C1 segment of cervical spinal cord (tissue), 14 donors: ENCODE measurements at places on chromosomes 6 and 20.

GRCh38 chr6:30743099-30744053 is 889 bp upstream of the FLOT1 start:
- DNase-seq = no peak

DNA sequence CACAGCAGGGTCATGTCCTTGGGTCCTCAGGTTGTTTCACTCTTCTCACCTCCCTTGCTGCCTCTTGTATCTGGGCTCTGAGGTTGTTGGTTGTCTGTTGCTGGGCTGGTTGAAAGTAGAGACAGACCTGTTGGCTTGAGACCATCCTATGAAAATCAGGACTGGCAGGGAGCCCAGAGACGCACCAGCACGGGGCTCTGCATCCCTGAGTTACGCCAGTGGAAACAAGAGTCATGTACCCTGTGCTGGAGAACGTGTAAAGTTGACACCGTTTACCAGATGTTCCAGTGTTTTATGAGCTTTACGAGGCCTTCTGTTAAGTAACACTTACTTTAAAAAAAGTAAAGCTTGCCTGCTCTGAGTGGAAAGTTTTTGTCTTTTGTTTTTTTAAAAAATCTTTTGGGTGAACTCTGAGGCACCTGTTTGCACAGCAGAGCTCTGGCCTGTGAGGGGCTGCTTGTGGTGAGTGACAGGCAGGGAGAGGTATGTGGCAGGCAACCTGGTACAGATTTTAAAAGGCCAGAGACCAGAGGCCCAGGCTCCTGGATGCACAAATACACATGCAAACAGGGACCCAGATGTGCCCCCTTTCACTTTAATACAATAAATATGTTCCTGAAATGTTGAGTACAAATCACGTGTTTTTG is 260.0 kb upstream of the SUPT3H start:
- DNase-seq = no peak

DNA sequence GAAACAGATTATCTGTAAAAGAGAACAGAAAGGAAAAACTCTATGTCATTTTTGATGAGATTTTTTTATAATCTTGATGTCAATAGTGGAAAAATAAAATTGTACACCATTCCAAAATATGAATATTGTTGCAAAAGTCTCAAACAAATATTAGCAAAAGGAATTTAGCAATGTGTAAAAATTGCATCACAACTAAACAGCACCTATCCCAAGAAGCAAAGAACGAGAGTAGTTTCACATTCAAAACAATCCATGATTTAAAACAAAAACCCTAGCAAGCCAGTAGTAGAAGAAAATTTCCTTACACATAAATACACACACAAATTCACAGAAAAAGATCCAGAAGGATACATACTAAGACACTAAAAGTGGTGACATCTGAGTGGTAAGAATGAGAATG is 38.4 kb downstream of the LCA5 start:
- no peak for DNase-seq

GRCh38 chr20:3970016-3970415 is 45.3 kb downstream of the RNF24 start:
- DNase-seq = no peak

- DNase-seq = peak; percentile 40
These were observed 934 bp upstream of the CST9 start for GRCh38 chr20:23606652-23607049.

- no peak for DNase-seq
These were observed 84.6 kb downstream of the PHACTR1 start for GRCh38 chr6:12801141-12801540.

- DNase-seq = no peak
These were observed 10.2 kb downstream of the MYO6 start for GRCh38 chr6:75759207-75759606.

- no peak for DNase-seq
These were observed 502.3 kb upstream of the IMPG1 start for GRCh38 chr6:76574746-76575145.

GRCh38 chr20:37328149-37328945 is 17.6 kb upstream of the SRC start:
- no peak for DNase-seq

DNA sequence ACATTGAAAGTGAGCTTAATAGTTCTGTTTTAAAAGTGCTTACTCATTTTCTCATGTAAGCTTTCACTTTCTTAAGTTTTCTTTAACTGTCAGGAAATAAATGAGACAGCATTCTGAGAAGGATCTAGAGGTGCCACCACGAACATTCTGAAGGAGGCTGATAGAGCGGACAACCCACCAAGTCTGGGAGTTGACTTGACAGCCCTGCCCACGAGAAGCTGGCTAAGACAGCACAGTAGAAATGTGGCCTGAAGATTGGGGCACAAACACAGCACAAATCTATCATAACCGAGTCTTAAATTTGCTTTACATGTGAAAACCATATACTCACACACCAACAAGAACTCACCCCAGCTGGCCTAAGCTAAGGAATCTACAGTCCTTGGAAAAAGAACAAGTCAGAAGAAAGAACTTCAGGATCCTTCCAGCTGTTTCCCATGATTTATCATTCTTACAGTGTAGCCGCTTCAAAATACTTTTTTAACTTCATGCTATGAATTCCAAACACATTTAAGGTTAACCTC is 144.2 kb upstream of the TNFAIP3 start:
- DNase-seq = no peak

DNA sequence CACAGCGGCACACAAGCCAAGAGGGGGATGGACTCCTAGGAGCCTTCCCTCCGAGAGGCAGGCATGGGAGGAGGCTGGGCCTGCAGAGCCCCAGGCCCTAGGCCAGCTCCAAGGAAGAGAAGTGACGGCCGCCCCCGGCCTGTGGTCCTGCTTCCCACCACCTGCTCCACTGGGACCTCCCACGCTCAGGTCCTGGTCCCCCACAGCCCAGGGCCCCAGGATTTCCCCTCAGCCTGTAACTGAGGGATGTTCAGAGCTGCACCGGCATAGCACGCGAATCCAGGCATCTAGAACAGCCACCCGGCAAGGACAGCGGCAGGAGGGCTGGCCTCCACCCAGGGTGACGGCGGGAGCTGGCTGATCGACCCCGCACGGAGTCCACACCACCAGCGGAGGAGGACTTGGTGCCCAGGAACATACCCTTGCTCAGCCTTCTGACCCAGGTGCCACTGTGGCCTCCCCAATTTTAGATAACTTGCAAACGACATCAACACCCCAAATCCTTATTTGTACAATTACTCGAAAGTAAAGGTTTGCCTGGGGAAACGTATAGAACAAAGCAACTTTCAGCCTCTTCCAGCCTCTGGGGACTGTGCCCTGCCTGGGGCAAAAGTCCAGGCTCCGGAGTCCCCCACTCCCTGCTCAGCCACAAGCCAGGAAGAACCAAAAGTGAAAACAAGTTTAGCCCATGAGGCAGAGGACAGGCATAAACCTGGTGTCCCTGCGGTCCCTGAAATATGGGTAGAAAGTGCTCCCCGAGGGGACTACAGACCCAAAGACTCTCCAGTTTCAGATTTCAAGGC is 3.5 kb downstream of the GATA5 start:
- DNase-seq = no peak

DNA sequence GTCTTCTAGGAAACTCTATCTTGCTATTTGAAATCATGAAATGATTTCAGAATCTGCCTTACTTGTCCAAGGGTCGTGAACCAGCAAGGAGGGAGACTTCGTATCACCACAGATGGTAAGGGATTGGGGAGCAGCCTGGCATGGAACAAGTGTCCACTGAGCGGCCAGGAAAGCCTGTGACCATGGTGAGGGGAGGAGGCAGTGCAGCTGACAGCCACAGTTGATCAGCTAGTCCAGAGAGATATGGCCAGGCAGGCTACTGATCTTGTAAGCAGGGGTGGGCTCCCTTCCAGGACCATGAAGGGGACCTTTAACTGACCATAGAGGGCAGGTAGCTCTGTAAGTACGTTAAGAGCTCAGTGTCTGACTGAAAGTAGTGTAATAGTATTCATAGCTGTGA is 96.8 kb upstream of the TENT5A start:
- DNase-seq = no peak

- DNase-seq = no peak
These were observed 43.8 kb downstream of the FUT9 start for GRCh38 chr6:96059586-96059985.

- DNase-seq = peak; percentile 14
These were observed 31.9 kb downstream of the FOXO3 start for GRCh38 chr6:108592371-108593337.

- no peak for DNase-seq
These were observed 339.8 kb downstream of the NKAIN2 start for GRCh38 chr6:124143435-124143834.

- no peak for DNase-seq
These were observed 3.3 kb upstream of the TAGAP start for GRCh38 chr6:159047891-159048685.

DNA sequence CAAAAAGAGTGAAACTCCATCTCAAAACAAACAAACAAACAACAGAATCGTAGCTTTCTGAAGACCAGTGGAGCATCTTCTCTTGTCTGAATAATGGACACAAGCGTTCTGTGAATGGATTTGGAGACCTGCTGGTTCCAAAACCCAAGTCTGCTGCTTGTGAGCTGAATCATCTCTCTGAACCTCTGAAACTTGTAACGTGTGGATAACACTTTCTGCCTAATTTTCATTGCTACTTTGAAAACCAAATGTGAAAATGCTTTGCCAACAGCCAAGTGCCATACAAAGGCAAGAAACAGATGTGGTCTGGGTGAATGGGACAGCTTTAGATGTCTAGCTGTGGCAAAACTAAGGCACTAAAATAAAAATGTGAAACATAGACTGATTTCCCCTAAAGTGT is 44.3 kb downstream of the PHACTR1 start:
- no peak for DNase-seq
